Sigmoid colon (tissue), 7 donors: ENCODE measurements at places on chromosomes 6 and 20. TPM values are rescaled to one million over a fixed set of nuclear protein-coding genes. Genes with fewer than 3 reads are reported as not detected.

CCN6 gene
- polyA plus RNA-seq, result not detected

DNA sequence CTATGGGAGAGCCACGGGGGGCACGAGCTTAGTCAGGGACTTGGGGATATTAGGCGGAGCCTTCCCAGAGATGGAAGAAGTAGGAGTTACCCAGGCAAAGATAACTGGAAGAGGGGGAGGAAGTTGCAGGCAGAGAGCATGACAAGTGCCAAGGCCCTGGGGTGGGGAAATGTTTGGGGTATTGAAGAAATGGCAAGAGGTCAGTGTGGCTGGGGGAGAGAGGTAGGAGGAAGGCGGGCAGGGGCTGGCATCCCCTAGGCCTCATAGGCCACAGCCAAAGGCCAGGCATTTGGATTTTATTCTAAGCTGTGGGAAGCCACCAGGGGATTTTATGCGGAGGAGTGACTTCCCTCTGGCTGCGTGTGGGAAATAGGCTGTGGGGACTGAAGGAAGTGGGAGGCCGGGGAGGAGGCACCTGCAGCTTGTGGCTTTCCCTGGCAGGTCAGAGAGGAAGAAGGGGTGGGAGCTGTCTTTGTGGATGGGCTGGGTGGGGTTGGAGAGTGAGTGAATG lies 22.7 kb downstream of the SNAI1 start:
- H3K27ac ChIP-seq, result no peak overlapping the region
- H3K4me1 ChIP-seq, result peaks cover 8% of the 10 kb centered on the region
- no peaks in the 10 kb centered on the region for H3K27me3 ChIP-seq
- H3K4me3 ChIP-seq, result no peak overlapping the region
- no peak for DNase-seq

LY6G5C gene
- polyA plus RNA-seq, result 1.8 TPM

DNA sequence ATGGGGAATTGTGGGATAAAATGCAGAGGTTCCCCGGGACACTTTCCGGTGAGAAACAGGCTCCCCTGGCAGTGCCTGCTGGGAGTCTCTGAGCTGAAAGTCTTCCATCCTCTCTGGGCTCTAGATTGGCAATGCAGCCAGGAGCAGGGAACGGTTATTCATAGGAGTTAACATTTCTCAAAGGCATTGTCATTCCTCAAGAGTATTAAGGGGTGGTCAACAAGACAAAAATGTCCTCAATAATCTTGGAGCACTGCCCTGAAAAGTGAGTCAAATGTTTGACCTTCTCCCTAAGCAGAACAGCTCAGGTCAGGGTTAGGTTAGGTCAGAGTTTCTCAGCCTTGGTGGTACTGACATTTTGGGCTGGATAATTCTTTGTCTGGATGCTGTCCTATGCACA lies 13.2 kb downstream of the BPIFB1 start:
- no peak for DNase-seq
- no peaks in the 10 kb centered on the region for H3K4me1 ChIP-seq
- no peak overlapping the region for H3K4me3 ChIP-seq

GRCh38 chr6:37632291-37632690 lies 65.4 kb downstream of the MDGA1 start:
- no peaks in the 10 kb centered on the region for H3K4me1 ChIP-seq
- no peaks in the 10 kb centered on the region for H3K27me3 ChIP-seq
- H3K36me3 ChIP-seq, result no peaks in the 10 kb centered on the region
- no peak overlapping the region for H3K4me3 ChIP-seq
- no peak for DNase-seq

GRCh38 chr6:33445119-33445603 lies 9.2 kb upstream of the ZBTB9 start:
- no peaks in the 10 kb centered on the region for H3K4me1 ChIP-seq
- no peak overlapping the region for H3K4me3 ChIP-seq
- H3K27ac ChIP-seq, result no peak overlapping the region

DNA sequence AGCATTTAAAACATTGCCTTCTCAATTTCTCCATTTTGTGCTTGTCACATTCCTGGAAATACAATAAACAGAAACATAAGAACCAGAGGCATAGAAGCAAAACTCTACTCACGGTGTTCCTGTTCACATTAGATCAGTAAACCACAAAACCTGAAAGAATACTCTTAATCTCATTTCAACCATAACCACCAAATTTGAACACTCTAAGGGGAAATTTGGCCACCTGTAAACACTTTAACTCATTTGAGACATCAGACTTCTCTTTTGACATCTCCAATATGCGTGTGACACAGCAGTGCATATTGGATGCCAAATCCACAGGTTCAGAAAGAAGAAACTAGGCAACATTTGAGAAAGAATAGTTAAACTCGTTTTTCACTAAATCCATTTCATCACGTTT lies 153.8 kb upstream of the IRAK1BP1 start:
- H3K36me3 ChIP-seq, result no peaks in the 10 kb centered on the region
- no peaks in the 10 kb centered on the region for H3K27me3 ChIP-seq
- no peak for DNase-seq
- H3K4me1 ChIP-seq, result no peaks in the 10 kb centered on the region

DNA sequence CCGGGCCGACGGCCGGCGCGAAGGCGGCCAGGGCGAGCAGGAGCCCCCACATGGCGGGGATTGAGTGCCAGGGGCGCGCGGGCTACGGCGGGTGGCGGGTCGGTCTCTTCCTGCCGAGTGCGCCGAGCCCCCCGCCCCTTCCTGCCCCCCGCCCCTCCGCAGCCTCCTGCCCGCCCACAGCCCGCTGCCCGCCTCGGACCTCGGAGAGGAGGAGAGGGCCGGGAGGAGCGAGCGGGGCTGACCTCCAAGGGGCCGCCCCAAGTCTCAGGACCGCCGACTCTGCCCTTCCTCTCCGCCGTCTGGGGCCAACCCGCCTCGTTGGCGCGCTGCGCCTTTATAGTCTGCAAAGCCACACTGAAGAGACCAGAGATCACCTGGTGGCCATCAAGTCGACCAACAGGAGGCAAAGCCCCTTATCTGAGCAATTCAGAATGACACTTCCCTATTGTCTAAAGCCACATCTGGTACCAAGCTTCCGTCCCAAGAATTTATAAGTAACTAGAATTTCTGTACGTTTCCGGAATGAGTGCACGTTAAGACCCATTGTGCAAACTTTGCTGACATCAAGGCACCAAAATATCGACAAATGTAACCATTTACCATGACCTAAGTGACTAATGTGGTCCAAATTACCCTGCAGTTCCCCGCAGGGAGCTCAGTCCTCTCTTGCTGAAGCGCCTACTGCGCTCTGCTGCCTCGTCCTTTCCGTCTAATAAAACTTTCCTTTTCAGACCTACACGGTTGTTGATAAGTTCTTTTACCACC lies at the start of gene CPXM1:
Gene CPXM1 (minus strand): TSS at position 107 of the 765 bp plus-strand sequence. CDS start 55 bp downstream, at position 52.
- H3K36me3 ChIP-seq, result no peaks in the 10 kb centered on the region
- H3K27ac ChIP-seq, result no peak within 1 kb of the TSS
- no peak within 1 kb of the TSS for H3K4me3 ChIP-seq
- no peak for DNase-seq
- peaks cover 7% of the 10 kb centered on the region for H3K4me1 ChIP-seq
- peaks cover 31% of the 10 kb centered on the region for H3K27me3 ChIP-seq

- H3K27me3 ChIP-seq, result no peaks in the 10 kb centered on the region
- no peak for DNase-seq
- no peak overlapping the region for H3K27ac ChIP-seq
- H3K4me1 ChIP-seq, result no peaks in the 10 kb centered on the region
These were observed 15.1 kb upstream of the ISM1 start for GRCh38 chr20:13205848-13206434.

STX11 gene
- polyA plus RNA-seq, result 3.5 TPM

TULP1 gene
- not detected for polyA plus RNA-seq

DNA sequence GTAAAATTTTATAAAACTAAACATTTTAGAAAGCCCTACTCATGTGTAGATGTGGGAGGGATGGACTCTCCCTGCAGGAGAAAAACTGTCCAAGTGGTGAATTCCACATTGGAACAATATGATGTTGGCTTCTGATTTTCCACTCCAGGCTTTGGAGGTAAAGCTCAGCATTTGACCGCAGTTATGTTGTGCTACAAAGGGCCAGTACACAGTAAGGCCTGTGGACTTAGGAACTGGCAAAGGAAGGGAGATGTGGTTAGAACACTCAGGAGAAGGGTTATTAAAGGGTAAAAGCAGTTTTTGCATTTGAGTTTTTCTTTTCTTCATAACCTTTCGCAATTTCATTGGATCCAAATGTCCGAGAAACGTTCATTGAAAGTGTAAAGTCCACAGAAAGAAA lies 150.3 kb upstream of the SASH1 start:
- no peak for DNase-seq
- H3K27ac ChIP-seq, result no peak overlapping the region
- no peak overlapping the region for H3K4me3 ChIP-seq

GRCh38 chr6:23388086-23388783 lies 737.8 kb upstream of the NRSN1 start:
- no peaks in the 10 kb centered on the region for H3K36me3 ChIP-seq
- no peaks in the 10 kb centered on the region for H3K27me3 ChIP-seq
- no peak overlapping the region for H3K27ac ChIP-seq
- no peak for DNase-seq
- H3K4me1 ChIP-seq, result no peaks in the 10 kb centered on the region
- H3K4me3 ChIP-seq, result no peak overlapping the region

- no peaks in the 10 kb centered on the region for H3K27me3 ChIP-seq
- no peak for DNase-seq
- H3K36me3 ChIP-seq, result no peaks in the 10 kb centered on the region
- H3K4me3 ChIP-seq, result no peak overlapping the region
- no peaks in the 10 kb centered on the region for H3K4me1 ChIP-seq
These were observed 51.4 kb downstream of the HS3ST5 start for GRCh38 chr6:114291428-114291827.

DNA sequence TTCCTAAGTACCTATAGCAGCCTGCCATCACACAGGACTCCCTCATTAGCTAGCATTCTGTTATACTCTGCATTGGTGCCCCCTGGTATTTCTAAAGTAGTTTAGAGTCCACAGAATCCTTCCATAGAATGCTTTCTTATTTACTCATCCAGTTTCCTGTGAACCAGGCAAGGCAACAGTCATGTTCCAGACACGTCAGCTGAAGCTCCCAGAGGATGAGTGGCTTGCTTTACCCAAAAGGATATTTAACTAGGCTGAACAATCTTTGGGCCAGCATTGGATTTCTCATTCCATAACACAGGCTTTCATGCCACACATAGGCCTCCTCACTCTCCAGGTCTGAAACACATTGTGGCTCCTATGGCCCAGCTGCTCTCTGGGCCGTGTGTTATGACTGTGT lies 203.8 kb upstream of the MAP3K7 start:
- H3K27me3 ChIP-seq, result no peaks in the 10 kb centered on the region
- peaks cover 5% of the 10 kb centered on the region for H3K4me1 ChIP-seq
- no peak overlapping the region for H3K27ac ChIP-seq
- no peak for DNase-seq
- H3K36me3 ChIP-seq, result no peaks in the 10 kb centered on the region

DNA sequence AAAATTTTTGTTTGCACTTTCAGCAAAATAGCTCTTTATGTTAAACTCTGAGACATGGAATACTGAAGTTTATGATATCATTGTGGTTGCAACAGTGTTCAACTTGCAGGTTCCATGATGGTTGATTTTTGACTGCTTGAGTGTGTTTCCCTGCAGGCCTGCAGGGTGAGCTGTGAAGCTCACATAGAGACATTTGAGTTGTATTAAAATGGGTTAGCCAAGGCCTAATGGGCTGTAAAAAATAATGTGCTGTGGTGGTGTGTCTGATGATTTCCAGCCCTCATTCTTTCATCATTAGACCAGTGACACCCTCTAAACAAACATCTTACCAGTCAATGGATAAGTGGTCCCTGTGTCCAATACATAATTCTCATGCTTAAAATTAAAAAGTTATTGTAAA lies 321.4 kb downstream of the FARS2 start:
- H3K4me1 ChIP-seq, result no peaks in the 10 kb centered on the region
- no peaks in the 10 kb centered on the region for H3K27me3 ChIP-seq
- no peak for DNase-seq
- H3K4me3 ChIP-seq, result no peak overlapping the region

- DNase-seq, result no peak
- H3K36me3 ChIP-seq, result no peaks in the 10 kb centered on the region
- no peaks in the 10 kb centered on the region for H3K27me3 ChIP-seq
- no peak overlapping the region for H3K4me3 ChIP-seq
- no peak overlapping the region for H3K27ac ChIP-seq
These were observed 15.6 kb upstream of the NELFCD start for GRCh38 chr20:58965270-58966064.

DDO gene
- polyA plus RNA-seq, result 2.4 TPM

SMPDL3A gene
- polyA plus RNA-seq, result 36.1 TPM

GRCh38 chr6:32613475-32613874 lies 23.7 kb upstream of the HLA-DQA1 start:
- no peaks in the 10 kb centered on the region for H3K4me1 ChIP-seq
- H3K36me3 ChIP-seq, result no peaks in the 10 kb centered on the region
- H3K4me3 ChIP-seq, result no peak overlapping the region
- no peaks in the 10 kb centered on the region for H3K27me3 ChIP-seq
- DNase-seq, result no peak
- H3K27ac ChIP-seq, result no peak overlapping the region

ARMC12 gene
- not detected for polyA plus RNA-seq

OARD1 gene
- polyA plus RNA-seq, result 37.8 TPM

DNA sequence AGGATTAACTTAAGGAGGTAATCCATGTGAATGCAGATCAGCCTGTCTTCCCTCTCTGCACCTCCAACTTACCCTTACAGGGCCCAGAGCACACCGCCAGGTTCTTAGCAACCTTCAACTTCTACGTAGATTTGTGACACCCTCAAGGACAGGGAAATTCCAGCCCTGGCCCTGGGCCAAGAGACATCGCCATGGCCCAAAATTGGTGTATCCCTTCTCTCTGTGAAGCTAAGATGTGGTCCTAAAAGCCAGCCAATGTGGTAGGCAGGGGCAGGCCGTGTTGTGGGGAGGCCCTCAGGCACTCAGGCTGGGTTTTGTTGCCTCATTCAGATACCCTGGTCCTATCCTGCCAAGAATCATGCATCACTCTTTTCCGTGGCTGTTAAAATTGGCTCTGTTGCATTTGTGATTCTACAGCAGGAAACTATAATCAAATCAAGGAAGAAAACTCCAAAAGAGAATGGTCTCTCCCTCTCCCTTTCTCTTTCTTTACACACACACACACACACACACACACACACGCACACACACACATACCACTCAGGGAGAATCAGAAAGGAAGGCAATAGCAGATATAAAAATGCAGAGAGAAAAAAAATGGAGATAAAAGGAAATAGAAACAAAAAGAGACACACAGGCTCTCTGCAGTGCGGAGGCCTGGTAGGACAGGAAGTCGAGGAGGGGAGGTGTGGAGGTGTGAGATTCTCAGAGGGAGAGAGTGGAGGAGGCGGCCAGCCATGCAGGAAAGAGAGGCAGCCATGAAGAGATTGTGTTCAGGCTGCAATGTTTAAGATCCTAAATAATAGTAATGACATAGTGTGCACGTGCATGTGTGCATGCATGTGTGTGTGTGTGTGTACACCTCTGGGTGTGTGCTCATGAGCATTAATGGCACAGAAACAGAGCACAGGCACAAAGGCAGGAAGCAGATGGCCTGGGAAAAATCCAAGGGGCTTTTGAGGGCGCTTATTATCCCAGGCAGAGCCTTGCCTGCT lies 201.8 kb upstream of the LRFN2 start:
- H3K27ac ChIP-seq, result no peak overlapping the region
- no peaks in the 10 kb centered on the region for H3K36me3 ChIP-seq
- H3K4me3 ChIP-seq, result no peak overlapping the region
- H3K4me1 ChIP-seq, result peaks cover 9% of the 10 kb centered on the region
- H3K27me3 ChIP-seq, result no peaks in the 10 kb centered on the region

- H3K4me3 ChIP-seq, result no peak overlapping the region
- H3K27me3 ChIP-seq, result no peaks in the 10 kb centered on the region
- H3K36me3 ChIP-seq, result no peaks in the 10 kb centered on the region
- H3K4me1 ChIP-seq, result peaks cover 31% of the 10 kb centered on the region
These were observed 95.2 kb upstream of the HDGFL1 start for GRCh38 chr6:22473991-22474682.

- H3K27me3 ChIP-seq, result no peaks in the 10 kb centered on the region
- no peaks in the 10 kb centered on the region for H3K4me1 ChIP-seq
- H3K4me3 ChIP-seq, result no peak overlapping the region
- H3K36me3 ChIP-seq, result no peaks in the 10 kb centered on the region
- DNase-seq, result no peak
These were observed 207.1 kb upstream of the PRSS16 start for GRCh38 chr6:27040244-27041042.

ORC3 gene
- polyA plus RNA-seq, result 11.8 TPM

RGL2 gene
- 18.0 TPM for polyA plus RNA-seq
